ENCODE measurements at places on chromosomes 3 and 15. TPM values are rescaled to one million over a fixed set of nuclear protein-coding genes. Genes with fewer than 3 reads are reported as not detected.

The WDR49 gene
- 1.1 TPM for total RNA-seq

The TWF2 gene
- 57.7 TPM for total RNA-seq

The INKA1 gene
- total RNA-seq = 19.5 TPM

The ARL6 gene
- total RNA-seq = 3.6 TPM

The GASK1A gene
- total RNA-seq = 1.1 TPM

The ISLR gene
- total RNA-seq = 0.53 TPM

The GPR149 gene
- total RNA-seq = not detected

The C3orf22 gene
- total RNA-seq = not detected

The PLCH1 gene
- 0.26 TPM for total RNA-seq

The PLA1A gene
- total RNA-seq = not detected

The MNS1 gene
- total RNA-seq = not detected

The NOX5 gene
- not detected for total RNA-seq

The PRR23B gene
- not detected for total RNA-seq

The TRPC1 gene
- total RNA-seq = 3.9 TPM

The TGFBR2 gene
- total RNA-seq = 16.0 TPM

The BFSP2 gene
- not detected for total RNA-seq

The SI gene
- not detected for total RNA-seq

The GPR176 gene
- 3.4 TPM for total RNA-seq

The THRB gene
- 9.0 TPM for total RNA-seq

The STXBP5L gene
- not detected for total RNA-seq

The DUOX1 gene
- total RNA-seq = 13.2 TPM

The USP3 gene
- total RNA-seq = 83.3 TPM

The CHST2 gene
- total RNA-seq = 2.9 TPM

The CCDC33 gene
- not detected for total RNA-seq

The TRPM1 gene
- under 0.01 TPM for total RNA-seq

The GOLGA6L4 gene
- total RNA-seq = 1.3 TPM

The UCN2 gene
- total RNA-seq = 12.9 TPM

The EIF3J gene
- total RNA-seq = 40.5 TPM

The PLSCR2 gene
- not detected for total RNA-seq

The GOLGA8T gene
- 0.13 TPM for total RNA-seq

The AHSG gene
- total RNA-seq = not detected

The EFCC1 gene
- not detected for total RNA-seq

The DCBLD2 gene
- 80.1 TPM for total RNA-seq

The NLGN1 gene
- 0.13 TPM for total RNA-seq

The SLC27A2 gene
- total RNA-seq = 1.3 TPM

Measured in bronchial epithelial cell (primary cell).